T-helper 1 cell (primary cell): ENCODE measurements at places on chromosomes 7 and 10.
A peak's percentile ranks its signal among the peaks of the same experiment; 100 is the strongest.

GRCh38 chr10:108735380-108735779 is 1187.9 kb downstream of the XPNPEP1 start:
- no peak for DNase-seq

- peak; percentile 61 for DNase-seq
These were observed 11.7 kb downstream of the CASP2 start for GRCh38 chr7:143299840-143300239.

GRCh38 chr10:13536674-13537366 is 8.0 kb upstream of the BEND7 start:
- no peak for DNase-seq

DNA sequence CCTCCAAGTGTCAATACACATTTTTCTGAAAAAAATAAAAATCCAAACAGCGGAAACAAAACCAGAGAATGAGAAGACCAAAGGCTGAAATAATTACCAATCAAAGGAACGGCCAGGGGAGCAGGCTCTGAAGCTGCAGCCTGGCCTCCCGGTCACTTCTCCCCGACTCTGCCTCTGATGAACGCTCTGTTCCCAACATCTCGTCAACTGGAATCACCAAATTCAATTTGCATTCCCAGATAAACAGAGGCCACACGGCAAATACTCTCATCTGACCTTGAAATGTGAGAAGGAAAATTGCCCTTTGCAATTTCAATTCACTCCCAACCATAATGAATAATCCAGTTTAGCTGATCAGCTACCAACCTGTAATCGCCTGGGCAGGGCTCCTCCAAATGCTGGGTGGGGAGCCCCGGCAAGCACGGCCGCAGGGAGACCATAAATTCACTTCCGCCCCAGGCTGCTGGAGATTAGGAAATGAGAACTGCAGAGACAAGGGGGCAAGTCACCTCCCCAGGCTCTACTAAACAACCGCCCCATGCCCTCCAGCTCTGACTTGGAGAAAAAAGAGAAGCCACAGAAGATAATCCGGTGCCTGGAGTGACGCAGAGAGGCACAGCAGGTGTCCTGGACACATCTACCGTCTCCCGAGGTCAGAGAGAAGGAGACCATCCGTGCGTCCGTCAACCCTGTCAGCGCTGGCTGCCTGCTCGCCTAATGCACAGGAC is 153.2 kb downstream of the MAD1L1 start:
- DNase-seq = no peak

DNA sequence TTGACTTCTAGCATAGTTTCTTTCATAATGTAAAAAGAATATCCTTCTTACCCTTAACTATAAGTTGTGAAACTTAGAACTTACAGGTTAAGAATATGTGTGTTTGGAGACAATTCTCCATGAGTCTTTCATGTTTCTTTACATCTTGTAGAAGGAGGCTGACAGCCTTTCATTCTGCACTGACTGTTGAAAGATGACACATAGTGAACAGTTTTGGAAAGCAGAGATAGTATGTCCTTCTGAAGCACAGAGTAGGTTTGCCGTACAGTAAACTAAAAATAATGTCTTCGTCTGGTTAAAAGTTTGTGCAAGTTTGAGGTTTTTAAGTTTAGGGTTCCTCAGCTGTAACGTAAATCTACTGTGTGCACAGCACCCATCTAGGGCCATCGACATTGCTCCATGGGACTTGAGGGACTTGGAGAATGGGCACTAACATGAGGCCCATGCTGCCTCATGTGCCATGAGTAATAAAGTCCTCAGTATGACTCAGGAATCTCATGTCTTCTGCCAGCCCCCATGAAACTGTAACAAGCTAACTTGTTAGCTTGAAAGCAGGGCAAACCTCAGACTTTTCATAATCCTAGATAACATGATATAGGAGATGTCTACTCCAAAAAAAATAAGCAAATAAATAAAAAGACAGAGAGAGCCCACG is 24.5 kb upstream of the ELAPOR2 start:
- no peak for DNase-seq
